ENCODE measurements at places on chromosomes 12 and 14.
A peak's percentile ranks its signal among the peaks of the same experiment; 100 is the strongest.

DNA sequence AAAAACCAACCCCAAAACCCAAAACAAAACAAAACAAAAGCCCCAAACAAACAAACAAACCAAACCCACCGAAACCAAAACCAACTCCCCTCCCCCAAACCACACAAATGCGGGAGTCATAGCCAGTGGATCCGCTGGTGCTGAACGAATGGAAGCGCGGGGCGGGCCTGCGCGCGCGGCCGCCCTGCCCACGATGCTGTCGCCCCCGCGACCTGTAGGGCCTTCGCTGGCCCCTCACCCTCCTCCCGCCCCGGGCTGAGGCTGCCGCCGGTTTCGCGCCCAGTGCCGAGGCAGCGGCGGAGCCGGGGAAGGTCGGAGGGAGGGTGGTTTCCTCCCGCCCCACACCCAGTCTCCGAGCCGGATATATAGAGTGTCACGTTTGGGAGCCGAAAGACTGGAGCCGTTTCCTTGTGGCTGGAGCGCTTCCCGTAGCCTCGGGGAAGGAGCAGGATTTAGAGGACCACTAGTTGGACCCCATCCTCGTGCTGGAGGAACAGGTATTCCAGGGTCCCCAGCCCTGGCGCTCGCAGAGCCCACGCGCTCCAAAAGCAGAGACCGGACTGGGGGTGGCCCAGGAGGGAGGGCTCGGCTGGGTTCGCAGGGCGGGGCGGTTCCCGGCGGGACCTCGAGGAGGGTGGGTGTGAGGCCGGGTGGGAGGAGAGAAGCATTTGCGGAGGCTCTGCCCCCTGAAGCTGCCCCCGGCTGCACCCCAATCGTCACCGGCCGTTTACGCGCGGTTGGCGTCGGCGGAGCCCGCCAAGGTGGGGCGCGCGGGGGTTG is at the start of gene FAR2:
Gene FAR2, plus strand, starts transcription at position 368 of the 780 bp plus-strand sequence. CDS start 121,172 bp downstream, outside the sequence.
- peak; percentile 56 for DNase-seq

GRCh38 chr14:33792009-33792719 is 158.7 kb downstream of the EGLN3 start:
- no peak for DNase-seq

DNA sequence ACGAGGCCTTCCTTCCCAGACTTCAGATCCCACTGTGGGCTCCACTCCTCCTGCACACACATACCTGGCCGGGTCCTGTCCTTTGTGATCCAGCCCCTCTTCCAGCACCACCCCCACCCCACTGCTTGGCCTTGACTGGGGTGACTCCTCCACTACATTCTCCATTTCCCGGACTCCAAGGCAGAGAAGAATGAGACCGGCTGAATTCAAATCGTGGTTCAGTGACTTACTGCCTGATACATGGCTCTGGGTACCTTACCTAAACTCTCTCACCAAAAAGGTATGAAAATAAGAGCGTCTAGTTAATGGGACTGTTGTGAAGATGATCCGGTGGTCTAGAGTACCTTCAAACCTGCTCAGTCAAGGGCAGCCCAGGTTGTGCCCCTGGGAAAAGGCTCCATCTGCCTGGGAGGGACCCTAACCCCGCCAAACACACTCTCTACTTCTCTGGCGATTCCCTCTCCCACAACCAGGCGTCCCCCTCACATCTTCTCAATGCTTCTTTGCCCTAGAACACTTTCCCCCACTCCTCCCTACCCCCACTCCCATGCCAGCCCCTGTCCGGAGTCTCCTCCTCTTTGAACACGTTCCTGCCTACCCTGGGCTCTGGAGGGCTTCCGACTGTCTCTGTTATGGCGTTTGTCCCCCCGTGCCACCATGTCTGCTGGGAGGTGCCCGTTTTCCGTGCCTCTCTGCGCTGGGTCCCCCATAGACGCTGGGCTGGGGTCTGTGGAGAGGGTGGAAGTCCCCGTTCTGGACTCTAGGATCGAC is 1.5 kb upstream of the ZBTB42 start:
- no peak for DNase-seq

- DNase-seq = no peak
Measured at GRCh38 chr12:96534339-96534738, 45.0 kb downstream of the CFAP54 start.

DNA sequence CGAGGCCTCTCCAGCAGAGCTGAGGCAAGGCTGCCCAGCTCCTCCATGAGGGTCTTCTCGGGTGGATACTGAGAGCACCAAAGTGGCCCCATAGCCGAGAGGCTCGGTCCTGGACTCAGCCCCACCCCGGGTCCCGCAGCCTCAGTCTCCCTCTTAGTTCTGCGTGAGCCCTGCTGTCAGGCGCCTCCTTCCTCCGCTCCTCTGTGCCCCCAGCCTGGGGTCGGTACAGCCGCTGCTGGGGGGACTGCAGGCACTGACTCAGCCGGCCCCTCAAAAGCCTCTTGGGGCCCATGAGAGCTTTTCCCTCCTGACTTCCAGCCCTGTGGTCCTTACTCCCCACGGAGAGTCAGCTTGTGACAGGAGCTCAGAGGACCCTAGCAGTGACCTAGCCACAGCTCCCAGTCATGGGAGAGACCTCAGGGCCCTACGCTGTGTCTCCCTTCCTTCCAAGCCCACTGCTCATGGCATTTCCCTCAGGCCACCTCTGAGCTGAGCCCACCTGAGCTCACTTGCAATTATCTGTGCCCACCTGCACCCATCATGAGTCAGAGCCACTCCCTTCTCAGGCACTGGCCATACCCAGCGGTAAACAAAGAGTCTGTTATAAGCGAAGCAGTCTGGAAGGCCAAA is 295.0 kb upstream of the RTL1 start:
- DNase-seq = no peak

- DNase-seq = peak; percentile 86
Measured at GRCh38 chr12:50074936-50075807, 10.0 kb upstream of the SMARCD1 start.

- DNase-seq = no peak
Measured at GRCh38 chr12:102462386-102462785, 18.0 kb downstream of the IGF1 start.

DNA sequence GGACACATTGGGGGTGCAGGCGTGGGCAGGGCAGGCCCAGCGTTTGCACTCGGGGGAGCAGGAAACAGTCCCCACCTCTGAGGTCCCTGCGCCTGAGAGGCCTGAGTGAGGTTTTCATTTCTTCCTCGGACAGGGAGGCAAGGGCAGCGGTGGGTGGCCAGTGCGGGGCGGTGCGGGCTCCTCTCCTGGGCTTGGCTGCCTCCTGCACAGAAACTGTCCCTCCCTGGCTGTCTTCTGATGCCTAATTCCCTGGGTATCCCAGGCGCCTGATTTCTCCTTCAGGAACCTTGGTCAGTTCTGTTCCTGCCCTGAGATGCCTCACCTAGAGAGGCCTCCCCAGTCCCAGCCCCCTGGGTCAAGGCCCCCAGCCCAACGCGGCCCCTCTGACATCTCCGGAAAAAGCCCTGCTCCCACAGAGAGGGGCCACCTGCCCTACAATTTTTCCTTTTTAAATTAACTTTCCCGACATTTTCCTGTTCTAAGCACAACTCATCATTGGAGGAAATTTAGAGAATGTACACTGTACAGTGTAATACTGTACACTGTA is 260.3 kb downstream of the ADGRD1 start:
- no peak for DNase-seq

- no peak for DNase-seq
Measured at GRCh38 chr12:108896336-108896735, 16.4 kb downstream of the DAO start.

GRCh38 chr12:11618046-11618445 is 31.4 kb upstream of the ETV6 start:
- no peak for DNase-seq

DNA sequence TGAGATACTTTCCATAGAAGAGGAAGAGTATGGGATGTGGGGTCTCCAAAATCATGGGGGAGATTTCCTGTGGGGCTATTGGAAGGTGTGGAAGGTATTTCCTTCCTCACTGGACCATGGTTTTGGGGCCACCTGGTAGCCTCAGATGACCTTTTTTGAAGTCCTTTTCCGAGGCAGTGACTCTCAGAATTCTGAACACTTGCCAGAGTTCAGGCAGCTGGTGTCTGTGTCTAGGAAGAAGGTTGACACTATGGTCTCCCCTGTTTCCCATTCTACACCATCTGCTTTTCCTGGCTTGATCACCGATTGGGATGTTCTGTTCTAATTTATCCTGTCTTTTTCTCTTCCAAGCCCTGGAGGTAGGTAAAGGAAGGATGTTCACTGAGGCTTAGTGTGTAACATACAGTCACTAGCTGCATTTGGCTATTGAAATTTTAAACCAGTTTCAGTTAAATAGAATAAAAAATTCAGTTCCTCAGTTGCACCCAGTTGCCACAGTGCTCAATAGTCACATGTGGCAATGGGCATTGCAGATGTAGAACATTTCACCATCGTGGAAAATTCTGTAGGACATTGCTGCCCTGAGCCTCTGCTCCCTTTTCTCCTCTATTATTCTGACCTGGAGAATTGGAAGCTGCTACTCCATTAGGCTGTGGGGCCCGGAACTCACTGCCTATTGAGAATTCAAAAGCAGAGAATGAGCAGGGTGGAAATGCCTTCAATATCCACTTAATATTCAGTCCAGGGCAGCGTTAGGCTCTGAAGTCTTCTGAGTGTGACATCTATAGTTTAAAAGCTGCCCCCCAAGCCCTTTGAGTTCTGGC is 11.0 kb upstream of the PLEKHG3 start:
- DNase-seq = no peak
